Umbilical cord (tissue), 2 donors: ENCODE measurements at places on chromosomes 6 and 20. TPM values are rescaled to one million over a fixed set of nuclear protein-coding genes. Genes with fewer than 3 reads are reported as not detected.

LIN28B gene
- total RNA-seq: 5.1 TPM

TRDN gene
- total RNA-seq: 5.1 TPM

SHLD1 gene
- 14.7 TPM for total RNA-seq

POPDC3 gene
- 1.7 TPM for total RNA-seq

TMEM151B gene
- 0.96 TPM for total RNA-seq

ROS1 gene
- total RNA-seq: 12.0 TPM

MAP3K5 gene
- 10.6 TPM for total RNA-seq

PXMP4 gene
- total RNA-seq: 11.3 TPM

- no peak for DNase-seq
Observed at GRCh38 chr6:168695701-168696100, 254.7 kb downstream of the SMOC2 start.

- DNase-seq: peak; percentile 83
Observed at GRCh38 chr6:122806291-122806690, 17.2 kb downstream of the SMPDL3A start.

- no peak for DNase-seq
Observed at GRCh38 chr20:47698142-47698541, 87.1 kb downstream of the SULF2 start.

DNA sequence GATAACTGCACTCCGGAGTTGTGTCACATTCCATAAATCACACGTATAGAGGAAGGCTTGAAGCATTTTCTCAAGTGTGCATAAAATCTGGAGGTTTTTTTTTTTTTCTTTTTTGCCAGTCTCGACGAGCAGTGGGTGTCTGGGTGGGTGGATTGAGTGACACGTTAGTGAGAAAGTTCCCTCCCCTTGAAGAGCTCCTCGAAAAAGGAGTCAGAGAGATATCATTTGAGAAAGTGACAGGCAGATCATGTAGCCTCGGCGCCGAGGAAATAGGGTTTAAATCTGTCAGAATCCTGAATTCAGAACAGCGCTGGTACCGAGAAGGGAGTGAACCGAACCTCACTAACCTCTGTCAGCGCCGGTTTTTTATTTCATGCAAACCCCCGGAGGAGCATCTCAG is 269.5 kb upstream of the ARID1B start:
- DNase-seq: no peak

DNA sequence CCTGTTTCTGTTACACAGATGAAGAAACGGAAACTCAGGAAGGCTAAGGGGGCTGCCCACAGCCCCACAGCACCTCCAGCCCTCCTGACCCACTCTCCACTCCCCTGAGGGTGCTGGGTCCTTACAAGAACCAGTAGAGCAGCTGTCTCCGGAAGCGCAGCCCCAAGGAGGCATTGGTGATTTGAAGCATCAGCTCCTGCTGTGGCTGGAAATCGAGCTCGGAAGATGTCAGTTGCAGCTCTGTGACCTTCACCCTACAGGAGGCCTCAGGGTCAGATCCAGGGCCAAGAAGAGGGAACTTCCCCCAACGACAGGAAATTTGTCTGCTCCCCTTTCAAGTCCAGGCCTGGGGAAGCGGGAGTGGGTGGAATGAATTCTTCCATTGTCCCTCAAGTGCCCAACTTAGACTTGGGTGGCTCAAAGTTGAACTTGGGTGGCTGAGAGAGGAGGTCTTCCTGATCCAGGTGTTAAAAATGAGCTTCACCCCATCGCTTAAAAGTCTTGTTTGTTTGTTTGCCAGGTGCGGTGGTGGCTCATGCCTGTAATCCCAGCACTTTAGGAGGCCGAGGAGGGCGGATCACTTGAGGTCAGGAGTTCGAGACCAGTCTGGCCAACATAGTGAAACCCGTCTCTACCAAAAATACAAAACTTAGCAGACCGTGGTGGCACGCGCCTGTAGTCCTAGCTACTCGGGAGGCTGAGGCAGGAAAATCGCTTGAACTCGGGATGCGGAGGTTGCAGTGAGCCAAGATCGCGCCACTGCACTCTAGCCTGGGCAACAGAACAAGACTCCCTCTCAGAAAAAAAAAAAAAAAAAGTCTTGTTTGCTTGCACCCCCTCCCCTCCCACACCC is 1.9 kb downstream of the PLTP start:
- DNase-seq: no peak

GRCh38 chr6:14455427-14455826 is 337.9 kb downstream of the CD83 start:
- DNase-seq: no peak

DNA sequence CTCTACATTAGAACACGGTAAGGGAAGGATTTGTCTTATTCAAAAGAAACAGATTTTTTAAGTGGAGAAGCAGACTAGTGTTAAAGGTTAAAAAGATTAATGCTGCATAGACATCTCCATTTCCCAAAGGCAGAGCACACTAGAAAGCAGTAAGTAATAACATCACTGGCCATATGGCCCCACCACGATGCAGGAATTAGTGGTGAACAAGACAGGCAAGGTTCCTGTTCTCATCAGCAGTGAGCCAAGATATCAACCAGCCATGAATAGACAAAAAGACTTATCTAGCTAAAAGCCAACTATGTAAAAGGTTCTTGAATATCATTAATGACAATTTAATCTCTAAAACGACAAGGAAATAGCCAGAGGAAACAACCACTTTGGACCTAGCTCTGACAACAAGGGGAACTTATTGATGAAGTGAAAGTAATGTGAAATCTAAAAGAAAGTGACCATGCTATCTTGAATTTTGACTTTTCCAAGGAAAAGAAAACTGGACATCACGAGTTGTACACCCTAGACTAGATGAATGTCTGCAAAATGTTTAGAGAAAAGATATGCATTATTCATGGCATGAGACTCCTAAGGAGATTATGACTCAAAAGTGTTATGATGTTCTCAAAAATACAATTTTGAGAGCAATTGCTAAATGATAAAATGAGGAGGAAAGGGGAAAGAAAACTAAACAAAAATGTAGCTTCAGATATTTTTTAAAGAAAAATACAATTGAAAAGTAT is 157.9 kb upstream of the STXBP5 start:
- DNase-seq: peak; percentile 6

GRCh38 chr20:58709013-58709702 is 16.6 kb downstream of the NPEPL1 start:
- DNase-seq: no peak

DNA sequence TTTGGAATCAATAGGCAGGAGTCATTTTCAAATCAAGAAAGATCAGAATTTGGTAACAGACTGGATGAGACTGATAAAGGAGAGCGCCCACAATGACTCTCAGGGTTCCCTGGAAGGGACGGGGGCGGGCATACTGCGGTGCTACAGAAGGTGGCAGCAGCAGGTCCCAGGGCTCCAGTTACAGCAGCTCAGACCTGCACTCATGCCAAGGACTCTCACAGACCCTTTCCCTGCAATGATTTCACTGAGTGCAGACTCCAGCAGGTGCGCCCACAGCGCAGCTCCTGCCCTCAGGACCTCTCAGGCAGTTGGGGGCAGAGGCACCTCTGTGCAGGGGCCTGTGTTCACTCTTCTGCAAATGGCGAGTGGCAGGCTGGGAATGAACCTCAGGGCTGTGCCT is 359.8 kb downstream of the ZFAND3 start:
- DNase-seq: no peak

- DNase-seq: no peak
Observed at GRCh38 chr20:53098621-53099020, 126.5 kb downstream of the TSHZ2 start.

DNA sequence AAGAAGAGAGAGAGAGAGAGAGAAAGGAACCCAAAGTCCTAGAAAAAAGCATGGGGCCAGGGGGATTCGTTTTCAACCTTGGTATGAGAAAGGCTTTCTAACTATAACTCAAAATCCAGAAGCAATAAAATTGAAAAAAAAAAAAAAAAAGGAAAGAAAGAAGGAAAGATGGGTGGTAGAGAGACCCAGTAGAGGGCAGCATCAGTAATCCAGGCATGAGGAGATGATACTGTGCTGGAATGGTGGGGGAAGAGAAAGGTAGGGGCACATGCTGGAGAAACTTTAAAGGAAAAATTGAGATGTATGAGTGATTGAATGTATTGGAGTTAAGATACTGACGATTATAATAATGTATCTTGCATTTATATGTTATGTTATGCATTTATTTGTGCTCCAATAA is 1040.7 kb upstream of the FLRT3 start:
- no peak for DNase-seq

- no peak for DNase-seq
Observed at GRCh38 chr6:35064757-35065440, 76.2 kb downstream of the TCP11 start.

DNA sequence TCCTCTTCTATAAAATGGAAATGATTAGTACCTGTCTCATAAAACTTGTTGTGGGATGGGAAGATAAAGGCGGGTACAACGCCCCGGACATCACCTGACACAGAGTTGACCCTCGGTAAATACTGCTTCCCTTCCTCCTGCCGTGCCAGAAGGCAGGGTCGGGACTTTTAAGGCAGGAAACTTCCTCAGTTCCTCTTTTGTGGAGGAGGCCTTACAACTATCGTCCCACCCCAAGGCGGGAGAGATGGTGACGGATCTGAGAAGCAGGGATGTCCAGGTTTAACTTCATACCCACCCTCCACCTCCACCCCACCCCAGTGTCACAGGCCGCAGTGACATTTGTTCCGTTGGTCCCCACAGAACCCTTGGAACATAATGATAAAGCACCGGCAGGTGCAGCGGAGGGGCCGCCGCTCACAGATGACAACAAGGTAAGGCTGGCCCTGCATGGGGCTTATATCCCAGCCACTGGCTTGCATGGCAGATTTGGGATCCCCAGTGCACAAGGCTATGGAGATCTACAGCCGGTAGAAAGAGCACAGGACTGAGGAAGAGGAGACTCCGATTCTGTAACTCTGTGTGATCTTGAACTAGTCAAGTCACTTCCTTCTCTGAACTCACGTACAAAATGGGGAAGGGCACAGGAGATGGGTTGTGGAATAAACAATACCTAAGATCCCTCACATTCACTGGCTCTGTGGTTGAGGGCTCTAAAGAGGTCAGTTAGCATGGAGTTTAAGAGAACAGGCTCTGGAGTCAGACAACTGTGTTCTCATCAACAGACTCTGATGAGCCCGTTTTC is 764 bp downstream of the DNTTIP1 start:
- DNase-seq: no peak
